ENCODE measurements at places on chromosomes 7 and 10.

DNA sequence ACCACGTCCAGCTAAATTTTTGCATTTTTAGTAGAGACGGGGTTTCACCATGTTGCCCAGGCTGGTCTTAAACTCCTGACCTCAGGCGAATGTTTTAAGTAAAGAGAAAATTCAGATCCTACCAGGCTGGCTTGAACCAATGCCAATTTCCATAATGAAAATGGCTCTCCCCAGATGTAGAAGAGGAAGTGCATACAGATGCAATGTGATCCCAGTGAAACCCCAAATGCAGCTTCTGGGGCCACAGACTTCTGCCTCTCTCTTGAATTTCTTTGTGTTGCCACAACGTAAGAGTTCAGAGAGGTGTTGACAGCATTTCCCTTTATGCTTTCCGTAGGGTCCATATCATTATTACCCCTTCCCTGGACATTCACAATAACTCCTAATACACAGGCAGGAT lies 29.6 kb upstream of the GOT1 start:
- no peak for DNase-seq

DNA sequence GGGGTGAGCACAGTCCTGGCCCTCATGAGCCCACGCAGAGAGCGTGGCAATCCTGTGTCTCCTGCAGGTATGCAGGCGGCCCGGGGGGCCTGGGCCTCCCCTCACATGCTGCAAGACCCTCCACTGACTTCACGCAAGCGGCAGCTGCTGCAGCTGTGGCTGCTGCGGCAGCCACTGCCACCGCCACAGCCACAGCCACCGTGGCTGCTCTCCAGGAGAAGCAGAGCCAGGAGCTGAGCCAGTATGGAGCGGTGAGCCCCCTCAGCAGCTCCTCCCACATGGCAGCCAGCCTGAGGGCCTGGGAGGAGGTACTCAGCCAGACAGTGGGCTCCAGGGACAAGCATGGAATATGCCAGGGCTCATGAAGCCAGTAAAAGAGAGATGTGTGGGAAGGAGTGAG lies 8.7 kb downstream of the ZMIZ2 start:
- no peak for DNase-seq

DNA sequence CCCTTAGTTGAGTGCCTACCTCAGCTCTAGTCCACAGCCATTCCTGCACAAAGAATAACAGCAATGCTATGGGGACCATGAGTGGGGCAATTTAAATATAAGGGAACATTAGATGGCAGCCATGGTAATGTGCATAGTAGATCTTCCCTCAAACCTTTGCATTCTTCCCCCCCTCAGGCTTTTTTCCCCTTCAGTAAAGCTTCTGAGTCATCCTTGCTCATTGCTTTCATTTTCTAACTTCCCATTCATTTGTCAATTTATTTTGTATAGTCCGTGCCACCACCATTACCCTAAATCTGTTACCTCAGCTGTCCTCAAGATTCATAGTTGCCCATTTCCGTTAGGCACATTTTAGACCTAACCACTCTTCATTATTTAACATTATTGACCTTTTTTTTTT lies 10.7 kb downstream of the HECTD2 start:
- DNase-seq, result no peak

GRCh38 chr10:97028126-97028831 lies 157.5 kb downstream of the SLIT1 start:
- no peak for DNase-seq

DNA sequence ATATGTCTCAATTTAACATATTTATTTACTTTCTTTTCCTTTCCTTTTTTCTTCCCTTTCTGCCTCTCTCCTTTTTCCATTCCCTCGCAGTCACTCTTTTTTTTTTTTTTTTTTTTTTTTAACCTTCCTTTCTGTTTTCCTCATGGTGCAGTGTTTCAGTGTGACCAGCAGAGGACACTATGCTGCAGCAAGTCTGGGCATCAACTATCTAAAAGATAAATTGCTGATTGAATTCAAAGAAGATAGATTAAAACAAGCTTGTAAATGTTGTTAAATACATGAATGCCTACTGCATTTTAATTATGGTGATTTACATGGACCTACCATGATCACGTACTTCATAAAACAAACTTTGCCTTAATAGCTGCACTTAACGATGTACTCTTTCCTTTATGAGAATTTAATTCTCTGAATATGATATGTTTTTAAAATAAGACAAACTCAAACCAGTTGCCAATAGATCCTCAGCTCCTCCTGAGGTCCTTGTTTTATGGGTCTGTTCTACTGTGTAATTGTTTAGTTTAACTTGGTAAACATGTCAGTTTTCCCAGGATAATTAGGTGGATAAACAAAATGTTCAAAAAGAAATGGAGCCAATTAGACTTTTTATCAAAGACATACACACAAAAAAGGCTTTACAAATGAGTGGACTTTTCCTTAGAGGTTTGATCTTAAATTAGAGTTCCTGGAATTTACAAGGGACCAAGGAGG lies 101.0 kb upstream of the AGR3 start:
- no peak for DNase-seq

DNA sequence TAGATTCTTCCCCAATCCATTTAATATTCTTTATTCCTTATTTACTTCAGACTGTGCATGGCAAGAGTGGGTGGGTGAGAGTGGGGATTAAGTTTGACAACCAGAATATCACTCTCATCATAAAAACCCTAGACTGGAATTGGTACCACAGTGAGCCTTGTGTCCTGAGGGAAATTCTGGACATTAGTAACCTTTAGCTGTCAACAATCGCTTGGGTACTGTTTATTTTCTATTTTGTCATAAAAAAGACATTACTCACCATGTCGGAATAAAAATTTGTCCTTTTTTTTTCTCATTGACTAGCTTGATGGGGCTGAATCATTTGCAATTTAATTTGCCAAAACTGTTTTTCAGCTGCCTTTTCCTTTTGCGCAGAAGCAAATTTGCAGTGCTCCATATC lies 176.1 kb upstream of the SEMA3C start:
- DNase-seq, result no peak

GRCh38 chr7:41501006-41501405 lies 201.9 kb downstream of the INHBA start:
- DNase-seq, result no peak

All from stimulated activated CD4-positive, alpha-beta T cell treated with anti-CD3 and anti-CD28 coated beads, Interleukin-2, amount 100 ng/mL, for 4 hours (primary cell).